Right ventricle myocardium superior (tissue), 1 donor: ENCODE measurements at places on chromosomes 4 and X.

- no peak for DNase-seq
Observed at GRCh38 chr4:2483237-2483636, 14.3 kb downstream of the RNF4 start.

DNA sequence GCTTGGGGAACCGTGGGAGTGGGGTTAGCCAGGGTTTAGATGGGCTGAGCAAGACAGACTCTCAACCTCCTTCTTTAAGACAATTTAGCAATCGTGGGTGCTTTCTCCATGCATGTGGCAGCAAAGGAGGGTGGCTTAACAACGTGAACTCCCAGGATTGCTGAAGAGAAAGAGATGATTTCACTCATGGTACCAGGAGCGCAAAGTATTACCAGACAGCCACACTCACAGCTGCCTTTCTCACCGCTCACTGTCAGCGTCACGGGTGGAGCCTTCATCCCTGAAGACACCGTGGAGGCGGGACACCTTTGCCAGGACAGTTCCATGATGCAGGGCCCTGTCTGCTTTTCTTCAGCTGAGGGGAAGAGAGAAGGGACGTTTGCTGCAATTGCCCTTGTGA lies 212.5 kb upstream of the PSAPL1 start:
- DNase-seq: peak; percentile 7

- DNase-seq: no peak
Observed at GRCh38 chr4:42490015-42490414, 92.7 kb downstream of the SHISA3 start.

- DNase-seq: no peak
Observed at GRCh38 chr4:165175879-165176278, 31.5 kb upstream of the KLHL2 start.

DNA sequence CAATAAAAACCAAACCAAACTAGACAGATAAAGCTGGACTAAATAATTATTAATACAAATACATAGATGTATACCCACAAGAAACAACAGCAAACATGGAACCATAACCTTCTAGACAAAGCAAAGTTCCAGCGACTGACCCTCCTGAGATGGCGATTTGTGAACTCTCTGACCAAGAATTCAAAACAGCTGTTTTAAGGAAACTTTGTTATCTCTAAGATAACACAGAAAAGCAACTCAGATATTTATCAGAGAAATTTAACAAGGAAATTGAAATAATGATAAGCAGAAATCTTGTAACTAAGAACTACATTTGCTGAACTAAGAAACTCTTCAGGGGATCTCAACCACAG lies 23.4 kb upstream of the MTHFD2L start:
- DNase-seq: no peak

DNA sequence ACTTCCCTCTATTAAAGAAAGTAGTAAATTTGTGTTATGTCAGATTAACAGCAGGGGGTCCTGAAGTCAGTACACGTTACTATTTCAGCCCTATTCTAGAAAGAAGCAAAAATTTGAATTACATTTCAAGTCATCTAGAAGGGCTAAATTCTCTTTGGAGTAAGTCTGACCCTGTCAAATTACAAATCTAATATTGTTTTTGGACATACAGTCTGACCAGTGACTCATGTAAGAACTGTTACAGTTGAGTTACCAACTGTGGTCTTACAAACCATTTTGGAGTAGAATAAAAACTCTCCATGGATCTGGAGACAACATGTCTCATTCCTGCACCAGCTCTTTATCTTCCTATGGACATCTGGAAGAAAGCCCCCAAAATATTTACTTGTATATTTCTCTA lies 36.0 kb upstream of the GYPA start:
- no peak for DNase-seq

- DNase-seq: no peak
Observed at GRCh38 chrX:105648732-105649131, 173.6 kb upstream of the NRK start.
